ENCODE measurements at places on chromosomes 13 and 19.

- no peaks in the 10 kb centered on the region for H3K4me1 ChIP-seq
- H3K27me3 ChIP-seq, result no peaks in the 10 kb centered on the region
- no peak overlapping the region for H3K4me3 ChIP-seq
These were observed 240.9 kb downstream of the FGF9 start for GRCh38 chr13:21911646-21912298.

- no peaks in the 10 kb centered on the region for H3K36me3 ChIP-seq
- H3K27ac ChIP-seq, result no peak overlapping the region
These were observed 94.3 kb upstream of the NBEA start for GRCh38 chr13:34847766-34848165.

GRCh38 chr19:54189145-54189734 lies at the start of gene MBOAT7:
TSS of gene MBOAT7 (minus strand) at chr19:54189580. CDS start at chr19:54188508, 1,072 bp downstream.
- peak within 1 kb of the TSS; percentile 61 for H3K4me3 ChIP-seq
- DNase-seq, result no peak
- H3K4me1 ChIP-seq, result peaks cover 3% of the 10 kb centered on the region
- peaks cover 8% of the 10 kb centered on the region for H3K36me3 ChIP-seq
- peak within 1 kb of the TSS; percentile 96 for H3K27ac ChIP-seq

GRCh38 chr19:42226886-42227285 lies 6.8 kb downstream of the ZNF526 start:
- no peak overlapping the region for H3K27ac ChIP-seq
- no peaks in the 10 kb centered on the region for H3K27me3 ChIP-seq
- H3K4me1 ChIP-seq, result no peaks in the 10 kb centered on the region
- no peak for DNase-seq
- no peak overlapping the region for H3K4me3 ChIP-seq
- H3K36me3 ChIP-seq, result peaks cover 25% of the 10 kb centered on the region

- H3K27ac ChIP-seq, result no peak overlapping the region
- no peaks in the 10 kb centered on the region for H3K27me3 ChIP-seq
- peak; percentile 75 for DNase-seq
- peaks cover 8% of the 10 kb centered on the region for H3K4me1 ChIP-seq
- H3K4me3 ChIP-seq, result no peak overlapping the region
- H3K36me3 ChIP-seq, result no peaks in the 10 kb centered on the region
These were observed 28.1 kb upstream of the SIAH3 start for GRCh38 chr13:45879666-45880065.

DNA sequence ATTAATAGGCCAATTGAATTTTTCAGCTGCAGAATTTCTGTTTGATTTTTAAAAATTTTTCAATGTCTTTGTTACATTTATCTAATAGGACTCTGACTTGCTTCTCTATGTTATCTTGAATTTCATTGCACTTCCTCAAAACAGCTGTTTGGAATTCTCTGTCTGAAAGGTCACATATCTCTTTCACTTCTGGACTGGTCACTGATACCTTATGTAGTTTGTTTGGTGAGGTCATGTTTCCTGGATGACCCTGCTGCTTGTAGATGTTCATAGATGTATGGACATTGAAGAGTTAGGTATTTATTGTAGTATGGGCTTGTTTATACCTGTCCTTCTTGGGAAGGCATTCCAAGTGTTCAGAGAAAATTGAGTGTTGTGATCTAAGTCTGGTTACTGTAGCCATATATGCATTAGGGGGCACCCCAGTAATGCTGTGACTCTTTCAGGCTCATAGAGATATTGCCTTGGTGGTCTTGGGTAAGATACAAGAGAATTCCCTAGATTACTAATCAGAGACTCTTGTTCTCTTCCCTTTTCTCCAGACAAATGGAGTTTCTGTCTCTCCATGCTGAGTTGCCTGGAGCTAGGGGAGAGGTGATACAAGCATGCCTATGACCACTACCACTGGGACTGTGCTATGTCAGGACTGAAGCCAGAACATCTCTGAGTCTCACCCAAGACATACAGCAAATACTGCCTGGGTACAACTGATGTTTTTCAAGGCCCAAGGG lies 27.8 kb downstream of the RFC3 start:
- DNase-seq, result no peak
- H3K4me1 ChIP-seq, result no peaks in the 10 kb centered on the region
- no peak overlapping the region for H3K27ac ChIP-seq
- no peak overlapping the region for H3K4me3 ChIP-seq
- H3K27me3 ChIP-seq, result no peaks in the 10 kb centered on the region

DNA sequence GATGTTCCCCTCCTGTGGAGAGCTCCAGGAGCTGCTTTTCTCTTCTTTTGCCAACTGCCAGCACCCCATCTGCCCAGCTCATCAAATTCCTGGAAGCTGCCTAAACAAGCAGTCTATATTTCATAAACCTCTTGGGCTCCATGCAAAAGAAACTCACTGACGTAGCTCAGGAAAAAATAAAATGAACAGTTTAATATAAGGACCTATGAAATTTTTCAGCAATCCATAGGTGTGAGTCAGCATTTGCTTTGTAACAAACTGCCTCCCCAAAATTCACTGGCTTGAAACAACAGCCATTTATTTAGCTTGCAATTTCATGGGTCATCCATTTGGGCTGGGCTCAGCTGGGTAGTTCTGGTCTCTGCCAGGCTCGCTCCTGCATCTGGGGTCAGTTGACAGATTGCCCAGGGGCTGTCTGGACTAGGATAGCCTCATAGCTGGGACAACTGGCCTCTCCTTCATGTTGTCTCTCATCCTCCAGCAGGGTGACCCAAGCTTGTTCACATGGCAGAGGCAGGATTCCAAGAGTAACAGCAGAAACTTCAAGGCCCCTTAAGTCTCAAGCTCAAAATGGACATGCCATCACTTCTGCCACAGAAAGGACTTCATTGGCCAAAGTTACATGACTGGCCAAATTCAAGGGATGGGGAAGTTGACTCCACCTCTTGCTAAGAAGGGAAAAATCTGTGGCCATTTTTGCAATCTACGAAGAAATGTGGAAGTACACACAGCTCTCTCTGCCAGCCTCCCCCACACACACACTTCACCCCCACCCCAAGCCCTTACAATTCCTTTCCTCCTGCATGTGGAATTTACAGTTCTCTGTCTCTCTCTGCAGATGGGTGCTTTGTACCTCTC lies 7.9 kb upstream of the PVR start:
- DNase-seq, result no peak
- H3K4me3 ChIP-seq, result no peak overlapping the region
- no peak overlapping the region for H3K27ac ChIP-seq
- no peaks in the 10 kb centered on the region for H3K4me1 ChIP-seq

- no peaks in the 10 kb centered on the region for H3K4me1 ChIP-seq
- no peaks in the 10 kb centered on the region for H3K36me3 ChIP-seq
- H3K4me3 ChIP-seq, result no peak overlapping the region
- no peak overlapping the region for H3K27ac ChIP-seq
- no peak for DNase-seq
- H3K27me3 ChIP-seq, result no peaks in the 10 kb centered on the region
These were observed 93.2 kb upstream of the SERP2 start for GRCh38 chr13:44280456-44280855.

- no peak within 1 kb of the TSS for H3K27ac ChIP-seq
- peaks cover 24% of the 10 kb centered on the region for H3K36me3 ChIP-seq
- DNase-seq, result peak; percentile 96
- peaks cover 2% of the 10 kb centered on the region for H3K4me1 ChIP-seq
- no peaks in the 10 kb centered on the region for H3K27me3 ChIP-seq
- H3K4me3 ChIP-seq, result peak within 1 kb of the TSS; percentile 95
These were observed at the start of gene ZNF134 for GRCh38 chr19:57613941-57614743. TSS of gene ZNF134 (plus strand) at chr19:57614242. CDS start at chr19:57619469, 5,227 bp downstream.

GRCh38 chr13:100235311-100235901 lies 146.5 kb downstream of the PCCA start:
- H3K27me3 ChIP-seq, result no peaks in the 10 kb centered on the region
- peak; percentile 50 for DNase-seq
- H3K4me1 ChIP-seq, result peaks cover 3% of the 10 kb centered on the region

DNA sequence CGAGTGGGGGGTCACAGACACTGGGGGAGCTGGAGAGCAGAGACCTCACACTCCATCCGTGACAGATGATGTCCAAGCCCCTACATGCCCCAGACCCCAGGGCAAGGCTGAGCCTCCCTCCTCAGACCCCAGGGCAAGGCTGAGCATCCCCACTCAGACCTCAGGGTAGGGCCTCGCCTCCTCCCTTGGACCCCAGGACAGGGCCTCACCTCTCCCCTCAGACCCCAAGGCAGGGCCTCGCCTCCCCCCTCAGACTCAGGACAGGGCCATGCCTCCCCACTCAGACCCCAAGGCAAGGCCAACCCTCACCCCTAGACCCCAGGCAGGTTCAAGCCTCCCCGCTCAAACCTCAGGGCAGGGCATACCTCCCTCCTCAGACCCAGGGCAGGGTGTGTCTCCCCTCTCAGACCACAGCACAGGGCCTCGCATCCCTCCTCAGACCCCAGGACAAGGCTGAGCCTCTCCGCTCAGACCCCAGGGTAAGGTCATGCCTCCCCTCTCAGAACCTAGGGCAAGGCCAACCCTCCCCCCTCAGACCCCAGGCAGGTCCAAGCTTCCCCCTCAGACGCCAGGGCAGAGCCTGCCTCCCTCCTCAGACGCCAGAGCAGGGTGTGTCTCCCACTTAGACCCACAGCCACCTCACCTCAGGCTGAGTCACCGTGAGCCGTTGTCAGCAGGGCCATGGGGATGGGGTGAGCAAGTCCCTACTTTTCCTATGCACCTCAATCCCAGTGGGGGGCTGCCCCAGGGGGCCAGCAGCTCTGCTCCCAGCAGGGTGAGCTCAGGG lies 1.7 kb upstream of the S1PR4 start:
- no peak overlapping the region for H3K27ac ChIP-seq
- no peaks in the 10 kb centered on the region for H3K27me3 ChIP-seq
- no peaks in the 10 kb centered on the region for H3K36me3 ChIP-seq
- H3K4me3 ChIP-seq, result no peak overlapping the region
- DNase-seq, result peak; percentile 49

DNA sequence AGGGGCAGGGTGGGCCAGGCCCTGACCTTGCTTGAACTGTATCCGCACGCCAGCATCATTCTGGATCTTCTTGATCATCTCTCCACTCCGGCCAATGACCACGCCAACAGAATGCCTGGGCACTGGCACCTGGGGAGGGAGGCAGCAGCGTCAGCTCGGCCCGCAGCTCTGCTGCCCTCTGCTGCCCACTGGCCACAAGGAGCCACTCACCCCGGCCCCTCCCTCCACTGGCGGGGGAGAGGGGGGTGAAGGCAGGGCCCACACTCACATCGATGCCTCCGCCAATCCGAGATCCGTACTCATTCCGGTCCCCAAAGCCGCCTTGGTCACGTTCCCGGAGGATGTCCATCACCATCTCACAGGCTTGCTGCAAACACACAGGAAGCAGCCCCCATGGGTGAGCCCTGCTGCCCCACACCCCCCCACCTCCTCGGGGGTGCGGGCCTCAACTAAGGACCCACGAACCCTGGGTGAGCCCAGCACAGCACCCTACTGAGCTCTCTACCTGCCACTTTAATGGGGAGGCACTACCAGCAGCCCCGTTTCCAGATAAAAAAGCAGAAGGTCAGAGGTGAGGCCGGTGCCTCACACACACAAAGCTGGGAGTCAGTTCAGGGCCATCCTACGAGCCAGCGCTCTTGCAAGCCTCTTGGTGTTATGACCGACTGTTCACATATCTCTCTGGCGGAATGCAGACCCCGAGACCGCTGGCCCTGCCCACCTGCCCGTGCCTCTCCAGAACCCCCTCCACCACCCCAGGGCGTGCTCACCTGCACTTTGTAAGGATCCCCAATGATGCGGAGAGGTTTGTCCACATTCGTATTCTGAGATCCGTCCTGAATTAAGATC lies 6.7 kb downstream of the KHSRP start:
- DNase-seq, result peak; percentile 31
- no peak overlapping the region for H3K4me3 ChIP-seq
- no peaks in the 10 kb centered on the region for H3K27me3 ChIP-seq
- peaks cover 28% of the 10 kb centered on the region for H3K36me3 ChIP-seq
- no peak overlapping the region for H3K27ac ChIP-seq
- no peaks in the 10 kb centered on the region for H3K4me1 ChIP-seq

DNA sequence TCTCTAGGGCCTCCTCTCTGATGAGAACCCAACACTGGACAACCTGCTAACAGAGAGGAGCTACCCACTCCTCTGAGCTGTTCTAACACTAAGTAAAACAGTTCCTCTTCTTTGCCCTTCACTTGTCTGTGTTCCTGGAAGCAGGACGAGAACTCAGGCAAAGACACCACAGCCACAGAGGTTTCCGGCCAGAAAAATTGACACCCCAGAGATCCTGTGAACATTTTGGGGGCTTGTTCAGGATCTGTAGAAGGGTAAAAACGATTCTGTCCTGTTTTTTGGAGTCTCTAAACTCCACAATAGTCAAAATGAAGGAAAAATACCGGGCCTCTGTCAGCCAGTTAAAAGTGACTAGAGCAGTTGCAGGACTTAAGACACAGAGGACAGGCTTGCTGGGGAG lies 165.9 kb downstream of the B3GLCT start:
- no peak for DNase-seq
- H3K27ac ChIP-seq, result no peak overlapping the region
- no peak overlapping the region for H3K4me3 ChIP-seq
- no peaks in the 10 kb centered on the region for H3K4me1 ChIP-seq

DNA sequence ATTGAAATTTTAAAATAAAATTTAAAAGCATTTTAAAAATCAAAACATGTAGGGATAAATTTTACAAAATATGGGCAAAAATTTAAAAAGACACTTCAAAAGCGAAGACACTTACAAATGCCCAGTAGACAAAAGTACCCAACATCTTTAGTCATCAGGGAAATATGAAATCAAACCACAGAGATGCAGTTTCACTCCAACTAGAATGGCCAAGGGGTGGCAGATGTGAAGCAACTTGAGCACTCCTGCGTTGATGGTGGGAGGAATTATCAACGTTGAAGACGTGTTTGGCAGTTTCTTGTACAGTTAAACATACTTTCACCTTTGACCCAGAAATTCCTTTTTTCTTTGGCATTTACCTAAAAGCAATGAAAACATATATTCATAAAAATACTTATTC lies 518.0 kb upstream of the SGCG start:
- H3K4me3 ChIP-seq, result no peak overlapping the region
- H3K4me1 ChIP-seq, result no peaks in the 10 kb centered on the region
- no peaks in the 10 kb centered on the region for H3K27me3 ChIP-seq

GRCh38 chr13:113835461-113836270 lies 28.2 kb downstream of the GAS6 start:
- no peaks in the 10 kb centered on the region for H3K27me3 ChIP-seq
- no peak overlapping the region for H3K4me3 ChIP-seq
- no peaks in the 10 kb centered on the region for H3K36me3 ChIP-seq
- H3K4me1 ChIP-seq, result peaks cover 3% of the 10 kb centered on the region
- DNase-seq, result peak; percentile 30

DNA sequence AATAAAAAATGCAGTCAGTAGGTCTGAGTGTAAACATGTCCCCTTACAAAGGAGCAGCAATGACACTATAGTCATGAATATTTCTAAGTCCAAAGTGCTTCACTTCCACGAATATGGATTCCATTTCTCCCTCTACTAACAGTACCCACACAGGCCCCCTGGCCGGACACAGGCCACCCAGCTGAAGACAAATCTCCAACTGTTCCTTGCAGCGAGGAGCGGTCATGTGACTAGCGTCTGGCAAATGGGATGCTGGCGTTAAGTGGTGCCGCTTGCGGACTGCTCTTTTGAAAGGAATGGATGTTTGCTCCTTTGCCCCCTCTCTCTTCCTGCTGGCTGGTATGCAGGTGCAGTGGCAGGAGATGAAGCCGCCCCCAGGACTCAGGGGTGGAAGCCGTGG lies 16.2 kb downstream of the PPP1R12C start:
- no peak for DNase-seq
- no peak overlapping the region for H3K4me3 ChIP-seq
- H3K27ac ChIP-seq, result no peak overlapping the region
- peaks cover 2% of the 10 kb centered on the region for H3K36me3 ChIP-seq
- no peaks in the 10 kb centered on the region for H3K27me3 ChIP-seq
- no peaks in the 10 kb centered on the region for H3K4me1 ChIP-seq
